ENCODE measurements at places on chromosomes 12 and 14.

DNA sequence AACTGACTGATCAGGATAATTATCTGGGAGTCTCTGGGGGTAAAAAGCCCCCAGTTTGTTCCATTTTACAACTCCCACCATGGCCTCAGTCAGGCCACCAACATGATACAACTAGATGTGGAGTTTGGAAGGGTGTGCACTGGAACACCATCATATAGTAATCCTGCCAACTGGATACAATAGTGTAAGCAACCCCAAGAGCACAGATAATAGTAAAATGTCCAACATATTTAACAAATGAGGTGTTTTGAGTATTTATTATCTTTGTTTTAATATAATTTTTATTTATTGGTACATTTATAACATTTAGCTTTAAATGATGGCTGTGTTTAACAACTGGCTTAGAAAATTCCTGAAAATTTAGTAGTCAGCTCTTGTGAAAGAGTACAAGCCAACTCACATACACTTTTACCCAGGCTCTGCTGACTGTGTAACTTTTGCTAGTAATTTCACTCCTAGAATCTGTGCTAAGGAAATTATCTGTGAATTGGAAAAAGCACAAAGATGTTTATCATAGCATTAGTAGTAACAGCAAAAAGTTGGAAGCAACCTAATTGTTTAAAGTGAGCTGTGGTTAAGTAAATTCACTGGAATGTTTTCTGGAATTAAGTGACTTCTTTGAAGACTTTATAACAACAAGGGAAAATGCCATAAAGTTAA, 196.8 kb downstream of the RAD51B start:
- DNase-seq, result no peak

DNA sequence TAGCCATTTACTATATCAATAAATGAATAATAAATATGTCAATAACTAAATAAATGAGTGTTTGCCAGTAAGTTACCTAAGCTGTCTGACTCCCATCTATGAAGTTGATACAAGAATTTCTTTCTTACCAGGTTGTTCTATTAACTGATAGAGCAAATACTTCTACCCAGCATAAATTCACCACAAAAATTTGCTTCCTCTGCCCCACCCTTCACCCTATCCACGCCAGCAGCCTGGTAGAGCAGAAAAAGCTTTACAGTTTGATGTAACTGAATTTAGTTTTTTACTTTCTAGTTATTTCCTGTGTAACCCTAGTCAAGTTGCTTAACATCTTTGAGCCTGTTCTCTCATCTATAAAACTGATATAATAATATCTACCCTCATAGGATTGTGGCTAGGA, 94.9 kb upstream of the SLC16A7 start:
- no peak for DNase-seq

- no peak for DNase-seq
Observed at GRCh38 chr12:128402486-128403243, 135.7 kb downstream of the TMEM132C start.

- no peak for DNase-seq
Observed at GRCh38 chr14:81219759-81220579, 790 bp downstream of the GTF2A1 start.

DNA sequence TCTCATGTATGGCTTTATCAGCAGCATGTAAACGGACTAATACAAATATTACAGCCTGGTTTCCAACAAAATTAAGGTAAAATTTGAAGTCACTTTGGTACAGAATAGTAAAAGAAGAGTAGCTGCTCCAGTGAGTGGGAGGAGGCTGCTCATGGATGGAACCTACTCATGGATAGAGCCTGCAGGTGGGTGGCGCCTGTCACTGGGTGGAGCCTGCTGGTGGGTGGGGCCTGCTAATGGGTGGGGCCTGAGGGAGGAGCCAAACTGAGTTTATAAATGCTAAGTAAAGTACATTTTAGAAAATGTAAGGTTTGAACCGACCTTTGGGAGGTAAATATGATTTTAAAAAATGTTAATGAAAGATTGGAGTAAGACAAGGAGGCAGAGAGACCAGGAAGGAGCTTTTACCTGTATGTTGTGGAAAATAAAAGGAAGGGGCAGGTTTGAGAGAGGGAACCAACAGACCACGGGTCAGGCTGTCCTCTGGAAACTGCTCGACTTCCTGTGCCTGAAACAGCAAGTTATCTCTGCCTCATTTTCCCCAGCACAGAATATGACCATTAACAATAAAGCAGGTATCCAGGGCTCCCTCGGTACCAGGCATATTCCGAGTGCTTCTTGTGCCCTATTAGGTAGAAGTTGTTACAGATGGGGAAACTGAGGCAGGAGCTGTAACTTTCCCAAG, 55.9 kb upstream of the SEL1L start:
- no peak for DNase-seq

DNA sequence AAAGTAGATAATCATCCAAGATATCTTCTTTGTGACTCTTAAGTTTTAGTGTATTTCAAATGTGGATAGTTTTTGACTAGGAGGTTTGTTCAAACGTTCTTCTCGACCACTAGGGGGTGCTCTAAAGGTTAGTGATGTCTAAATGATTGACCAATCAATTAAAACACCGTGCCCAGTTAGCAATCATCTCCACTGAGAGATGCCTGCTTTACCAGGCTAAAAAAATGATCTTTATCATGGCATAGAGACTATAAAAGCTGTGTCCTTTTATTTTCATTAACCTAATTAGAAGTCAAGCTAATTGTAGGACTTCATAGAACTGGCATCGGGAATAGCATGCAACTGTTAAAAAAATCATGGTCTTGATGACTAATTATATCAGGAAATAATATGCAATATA, 153.9 kb downstream of the PRKCH start:
- DNase-seq, result no peak

GRCh38 chr12:50110762-50111351, 1.2 kb upstream of the COX14 start:
- no peak for DNase-seq

- no peak for DNase-seq
Observed at GRCh38 chr14:49052521-49052920, 533.7 kb downstream of the RPS29 start.

DNA sequence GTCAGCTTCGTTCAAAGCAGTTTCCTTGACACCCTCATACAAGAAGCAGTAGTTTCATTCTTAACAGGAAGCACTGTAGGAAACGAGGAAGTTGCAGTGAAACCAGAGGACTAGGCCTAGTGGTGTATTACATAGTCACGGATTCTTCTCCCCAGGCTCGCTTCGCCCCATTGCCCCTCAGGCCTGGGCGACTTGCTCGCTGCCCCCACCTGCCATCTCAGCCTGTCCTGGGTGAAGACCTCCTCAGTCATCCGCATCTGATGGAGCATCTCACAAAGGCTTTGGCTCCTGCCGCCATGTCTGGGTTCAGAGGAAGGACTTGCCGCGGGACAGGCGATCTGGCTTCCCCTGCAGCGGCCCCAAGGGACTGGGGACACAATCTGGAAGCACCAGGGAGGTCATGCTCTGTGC, 93.5 kb downstream of the LMNTD1 start:
- no peak for DNase-seq

GRCh38 chr14:54567639-54568561, 972 bp downstream of the SAMD4A start:
- DNase-seq, result no peak

DNA sequence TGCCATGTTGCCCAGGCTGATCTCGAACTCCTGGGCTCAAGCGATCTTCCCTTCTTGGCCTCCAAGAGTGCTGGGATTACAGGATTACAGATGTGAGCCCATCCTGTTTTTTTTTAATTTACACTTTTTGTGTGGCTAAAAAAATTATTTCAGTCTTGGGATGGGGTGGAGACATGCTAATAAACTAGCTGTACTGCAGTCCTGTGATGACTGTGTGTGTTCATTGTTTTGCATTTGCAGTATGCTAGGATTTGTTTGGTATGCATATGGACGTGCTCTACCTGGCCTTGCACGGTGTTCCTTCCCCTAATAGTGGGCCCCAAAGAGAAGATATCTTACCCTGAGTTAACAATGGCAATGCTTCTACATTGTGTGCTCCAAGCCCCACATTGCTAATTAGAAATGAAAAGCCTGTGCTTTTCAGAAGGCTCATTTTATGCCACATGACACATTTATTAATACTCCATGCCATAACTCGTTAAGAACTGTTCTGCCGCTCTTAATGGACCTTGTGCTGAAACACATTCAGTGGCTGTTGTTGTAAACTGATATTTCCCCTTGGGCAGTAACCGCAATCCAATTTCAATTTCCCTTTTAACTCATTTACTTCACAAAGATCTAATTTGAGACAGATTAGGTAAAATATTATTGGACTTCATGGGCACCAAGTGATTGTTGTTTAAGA, 86.4 kb downstream of the SCN8A start:
- DNase-seq, result no peak

DNA sequence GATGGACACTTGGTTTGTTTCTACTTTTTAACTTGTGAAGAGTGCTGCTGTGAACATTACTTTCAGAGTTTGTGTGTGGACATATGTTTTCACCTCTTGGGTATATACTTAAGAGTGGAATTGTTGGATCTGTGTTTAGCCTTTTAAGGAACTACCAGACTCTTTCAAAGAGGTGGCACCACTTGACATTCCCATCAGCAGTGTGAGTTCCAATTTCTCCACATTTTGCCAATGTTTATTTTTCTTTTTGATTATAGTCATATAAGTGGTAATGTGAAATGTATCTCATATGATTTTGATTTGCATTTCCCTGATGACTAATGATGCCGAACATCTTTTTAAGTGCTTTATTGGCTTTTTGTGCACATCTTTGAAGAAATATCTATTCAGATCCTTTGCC, 44.8 kb downstream of the ARHGAP5 start:
- DNase-seq, result no peak
